ENCODE measurements at places on chromosomes 6 and 20.

DNA sequence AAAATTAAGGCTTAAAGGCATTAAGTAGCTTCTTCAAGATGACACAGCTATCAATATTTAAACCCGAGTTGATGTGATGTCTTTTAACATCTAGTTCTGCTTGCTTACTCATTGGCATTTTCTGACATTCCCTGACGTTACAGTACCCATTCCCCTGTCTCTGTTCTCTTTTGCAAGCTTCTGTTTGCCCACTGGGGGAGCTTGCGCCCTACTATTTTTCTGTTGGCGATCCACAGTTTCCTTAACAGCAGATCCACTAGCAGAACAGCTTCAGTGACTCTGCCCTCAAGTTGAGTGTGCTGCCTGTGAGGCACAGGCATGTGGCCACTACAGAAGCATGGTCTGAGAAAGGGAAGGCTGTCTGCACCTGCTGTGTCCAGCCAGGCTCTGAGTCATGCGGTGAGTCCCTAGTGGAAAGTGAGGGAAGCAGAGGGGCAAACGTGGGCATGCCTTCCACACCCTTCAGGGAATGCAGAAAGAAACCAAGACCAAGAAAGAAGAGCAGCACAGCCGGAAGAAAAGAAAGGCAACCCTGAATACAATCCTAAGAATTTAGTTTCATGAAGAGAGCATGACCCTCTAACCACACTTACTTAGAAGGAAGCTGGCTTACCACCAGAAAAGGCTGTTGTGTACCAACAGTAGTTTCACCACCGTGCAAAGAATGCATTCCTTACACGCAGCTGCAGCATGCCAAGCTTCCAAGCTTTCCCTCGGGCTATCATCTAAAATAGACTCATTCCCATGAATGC is 97.7 kb upstream of the VGLL2 start:
- DNase-seq = no peak

DNA sequence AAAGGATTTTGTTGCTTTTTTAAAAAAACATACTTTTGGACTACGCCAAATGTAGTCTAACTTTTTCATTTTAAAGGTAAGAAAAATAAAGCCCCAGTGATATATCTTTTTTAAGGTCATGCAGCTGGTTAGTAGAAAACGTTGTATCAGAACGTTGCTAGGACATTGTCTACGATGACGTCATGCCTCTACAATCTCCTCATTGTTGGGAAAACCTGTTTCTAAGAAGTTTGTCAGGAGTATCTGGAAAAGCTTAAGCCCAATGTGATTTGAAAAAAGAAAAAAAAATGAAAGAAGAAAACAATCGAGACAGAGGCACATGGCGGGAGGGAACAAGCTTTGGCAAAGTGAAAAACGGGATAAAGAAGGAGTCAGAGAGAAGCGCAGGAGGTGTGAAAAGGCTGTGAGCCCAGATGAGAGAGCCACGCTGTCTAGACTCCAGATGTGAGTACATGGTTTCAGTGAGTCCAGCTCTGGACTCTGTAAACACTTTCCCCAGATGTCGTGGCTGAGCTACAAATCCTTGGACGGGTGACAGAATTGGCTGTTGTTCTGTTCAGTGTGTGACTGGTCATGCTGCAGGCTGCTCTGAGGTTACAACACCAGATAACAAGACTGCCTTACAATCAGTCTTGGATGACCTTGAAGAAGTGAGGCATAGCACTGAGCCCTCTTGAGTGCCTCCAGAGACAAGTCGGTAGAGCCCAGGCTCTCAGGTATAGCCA is 656.7 kb upstream of the ID4 start:
- DNase-seq = no peak

- no peak for DNase-seq
Observed at GRCh38 chr6:70844301-70844700, 112.6 kb downstream of the B3GAT2 start.

DNA sequence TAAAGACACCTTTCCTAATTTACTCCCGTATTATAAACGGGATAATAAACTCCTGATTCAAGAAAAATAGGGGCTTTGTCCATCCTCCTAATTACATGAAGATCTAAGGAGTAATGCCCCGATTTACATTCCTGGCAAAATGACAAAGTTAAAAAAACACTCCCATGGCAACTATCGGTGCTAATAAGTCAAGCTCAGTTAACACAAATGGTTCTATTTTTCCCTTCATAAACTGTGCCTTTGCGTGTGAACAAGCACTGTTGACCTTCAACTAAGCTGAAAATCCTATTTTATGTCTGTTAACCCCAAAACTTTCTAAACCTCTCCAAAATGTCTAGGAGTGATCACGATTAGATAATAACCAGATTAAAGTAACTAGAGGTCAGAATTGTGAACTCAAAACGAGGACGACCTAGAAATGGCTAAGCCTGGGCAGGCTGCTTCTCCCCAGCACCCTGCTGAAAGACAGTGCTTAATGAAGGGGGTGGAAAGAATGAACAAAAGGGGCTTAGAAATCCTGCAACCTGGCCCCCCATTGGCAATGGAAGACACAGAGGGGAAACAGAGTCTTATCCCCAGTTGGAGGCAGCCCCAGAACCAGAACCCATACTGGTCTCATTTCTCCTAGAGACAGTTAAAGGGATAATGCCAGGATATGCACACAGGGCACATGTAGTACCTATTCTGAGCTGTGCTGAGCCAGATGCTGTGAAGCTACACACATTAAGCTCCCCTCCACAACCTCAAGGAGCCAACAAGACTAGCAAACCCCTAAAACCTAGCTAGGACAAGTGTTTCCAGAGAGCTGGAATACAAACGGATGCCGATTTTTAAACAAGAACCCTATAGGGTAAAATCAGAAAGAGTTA is 23.0 kb downstream of the SLC23A2 start:
- DNase-seq = no peak

DNA sequence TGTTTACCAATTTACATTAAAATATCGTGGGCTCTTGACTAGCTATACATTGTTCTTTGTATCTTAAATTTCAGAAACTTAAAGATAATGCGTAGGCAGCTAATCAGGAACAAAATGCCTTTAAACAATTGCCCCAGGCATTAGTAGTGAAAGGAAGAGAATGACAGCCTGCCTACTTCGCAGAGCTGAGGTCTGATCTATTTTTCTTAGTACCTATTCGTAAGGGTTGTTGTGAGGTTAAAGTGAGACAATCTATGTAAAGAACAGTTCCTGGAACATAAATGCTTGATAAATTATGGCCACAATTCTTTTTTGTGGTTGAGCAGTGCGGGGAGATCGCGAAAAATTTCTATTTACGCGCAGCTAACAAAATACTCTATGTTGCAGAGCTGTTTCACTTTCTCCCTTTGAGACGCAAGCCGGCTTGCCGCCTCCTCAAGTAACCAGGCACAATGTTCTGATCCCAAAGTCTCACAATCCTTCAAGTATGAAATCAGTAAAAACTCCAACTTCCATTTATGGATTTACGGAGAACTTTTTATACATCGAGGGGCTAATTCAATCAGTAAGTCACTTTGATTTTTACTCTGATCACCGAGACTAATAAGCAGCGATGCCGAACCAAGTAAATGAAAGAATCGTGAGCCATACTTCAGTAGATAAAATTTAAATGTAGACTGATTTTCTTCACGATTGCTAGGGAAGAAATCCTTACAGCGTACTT is 878 bp upstream of the PNRC1 start:
- DNase-seq = no peak

GRCh38 chr20:13581451-13581850 is 57.3 kb downstream of the TASP1 start:
- no peak for DNase-seq

GRCh38 chr6:161374971-161375873 is 101.4 kb upstream of the AGPAT4 start:
- DNase-seq = no peak

DNA sequence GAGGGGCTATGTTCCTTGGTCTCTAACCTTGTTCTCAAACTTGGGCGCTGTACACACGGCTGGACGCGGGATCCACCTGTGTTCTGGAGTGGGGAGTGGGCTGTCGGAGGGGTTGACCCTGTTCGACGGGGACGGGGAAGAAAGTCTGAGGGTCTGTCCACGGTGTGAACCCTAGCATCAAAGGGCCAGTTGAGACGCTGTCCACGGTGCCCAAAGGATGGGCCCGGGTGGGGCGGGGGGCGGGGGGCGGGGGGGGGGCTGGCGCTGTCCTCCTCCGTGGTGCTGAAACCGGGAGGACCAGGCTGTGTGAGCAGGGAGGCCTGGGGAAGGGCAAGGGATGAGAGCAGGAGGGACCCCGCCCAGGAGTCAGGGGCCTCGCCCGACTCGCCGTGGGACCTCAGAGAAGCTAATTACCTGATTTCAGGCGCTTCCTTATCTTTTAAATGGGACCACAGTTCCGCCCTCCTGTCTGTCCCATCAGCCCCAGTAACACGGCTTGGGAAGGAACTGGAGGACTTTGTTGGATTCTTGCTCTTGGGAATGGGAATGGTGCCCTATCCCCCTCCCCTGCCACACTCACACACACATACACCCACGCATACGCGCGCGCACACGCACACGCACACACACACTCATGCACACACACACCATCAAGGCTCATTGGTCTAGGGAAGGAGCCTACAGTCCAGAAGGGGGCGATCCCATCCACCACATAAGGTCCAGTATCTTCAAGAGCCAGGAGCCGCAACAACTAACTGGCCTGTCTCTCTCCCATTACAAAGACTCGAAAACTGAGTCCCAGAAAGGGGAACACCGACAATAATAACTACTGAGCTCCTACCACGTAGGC is 1.0 kb upstream of the VSTM2L start:
- DNase-seq = no peak

- DNase-seq = no peak
Observed at GRCh38 chr20:17445543-17445942, 85.6 kb downstream of the BFSP1 start.

DNA sequence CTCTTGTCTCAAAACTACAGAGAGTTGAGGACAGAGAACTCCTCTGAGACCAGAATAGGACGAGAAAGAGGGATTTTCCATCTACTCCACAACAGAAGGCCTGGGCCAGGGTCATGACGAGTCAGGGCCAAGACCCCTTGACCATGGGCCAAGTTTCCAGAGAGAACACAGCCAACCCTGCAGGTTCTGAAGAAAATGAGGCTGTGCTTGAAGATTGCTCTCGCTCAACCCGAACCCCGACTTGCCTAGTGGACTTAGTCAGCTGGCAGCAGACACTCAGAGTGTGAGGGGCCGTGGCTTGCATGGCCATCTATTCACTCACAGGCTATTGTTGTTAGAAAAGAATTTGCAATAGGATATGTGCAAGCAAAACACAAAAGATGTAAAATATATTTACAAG is 54.5 kb downstream of the TMEM242 start:
- DNase-seq = no peak

DNA sequence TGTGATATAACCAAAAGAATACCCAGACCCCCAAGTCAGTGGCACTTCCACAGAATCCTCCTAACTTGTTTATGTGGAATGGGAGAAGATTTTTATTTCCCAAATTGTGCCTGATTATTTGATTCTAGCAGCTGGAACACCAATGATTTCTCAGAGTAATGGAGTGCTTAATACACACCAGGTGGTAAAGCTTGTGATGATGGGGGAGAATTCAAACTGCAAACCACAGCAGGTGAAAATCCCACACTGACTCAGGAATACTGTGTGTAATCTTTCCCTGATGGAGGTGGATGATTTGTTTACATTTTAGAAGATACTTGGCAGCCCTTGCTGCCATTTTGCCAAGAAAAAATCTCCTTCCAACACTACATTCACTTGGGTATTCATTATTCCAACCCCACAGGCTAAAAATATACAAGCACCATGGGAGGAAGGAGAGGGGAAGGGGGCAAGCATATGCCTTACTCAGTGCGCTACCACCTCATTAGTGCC is 212.7 kb upstream of the PLN start:
- no peak for DNase-seq

Measured in NCI-H2081 treated with DMSO at 0.1 percent for 48 hours (cell line).